Muscle of leg (tissue), 16 donors: ENCODE measurements at places on chromosomes 7 and 10. TPM values are rescaled to one million over a fixed set of nuclear protein-coding genes. Genes with fewer than 3 reads are reported as not detected.

- no peak for DNase-seq
Observed at GRCh38 chr7:155576900-155577508, 30.6 kb upstream of the CNPY1 start.

- DNase-seq: no peak
Observed at GRCh38 chr10:86601956-86602602, 52.3 kb upstream of the OPN4 start.

DNA sequence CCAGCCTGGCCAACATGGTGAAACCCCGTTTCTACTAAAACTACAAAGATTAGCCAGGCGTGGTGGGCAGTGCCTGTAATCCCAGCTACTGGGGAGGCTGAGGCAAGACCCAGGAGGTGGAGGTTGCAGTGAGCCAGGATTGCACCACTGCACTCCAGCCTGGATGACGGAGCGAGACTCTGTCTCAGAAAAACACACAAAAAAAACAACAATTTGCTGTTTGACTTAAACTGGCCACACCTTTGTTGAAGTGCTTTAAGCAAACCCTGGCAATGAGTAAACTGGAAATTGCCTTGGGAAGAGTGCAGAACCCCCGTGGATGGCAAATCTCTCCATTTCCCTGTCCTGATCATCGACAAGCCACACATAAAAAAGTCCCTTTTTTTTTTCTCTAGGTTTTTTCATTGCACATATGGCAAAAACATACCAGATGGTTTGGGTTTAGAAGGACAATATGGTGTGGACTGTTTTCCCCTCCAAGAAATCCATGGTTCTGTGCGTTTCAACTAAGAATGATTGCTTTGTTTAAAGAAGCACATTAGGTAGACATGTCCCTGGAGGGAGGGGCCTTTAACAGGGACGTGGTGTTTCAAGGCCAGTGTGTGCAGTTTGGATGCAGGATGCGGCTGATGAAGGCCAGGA is 76.9 kb downstream of the NRP1 start:
- no peak for DNase-seq

DNA sequence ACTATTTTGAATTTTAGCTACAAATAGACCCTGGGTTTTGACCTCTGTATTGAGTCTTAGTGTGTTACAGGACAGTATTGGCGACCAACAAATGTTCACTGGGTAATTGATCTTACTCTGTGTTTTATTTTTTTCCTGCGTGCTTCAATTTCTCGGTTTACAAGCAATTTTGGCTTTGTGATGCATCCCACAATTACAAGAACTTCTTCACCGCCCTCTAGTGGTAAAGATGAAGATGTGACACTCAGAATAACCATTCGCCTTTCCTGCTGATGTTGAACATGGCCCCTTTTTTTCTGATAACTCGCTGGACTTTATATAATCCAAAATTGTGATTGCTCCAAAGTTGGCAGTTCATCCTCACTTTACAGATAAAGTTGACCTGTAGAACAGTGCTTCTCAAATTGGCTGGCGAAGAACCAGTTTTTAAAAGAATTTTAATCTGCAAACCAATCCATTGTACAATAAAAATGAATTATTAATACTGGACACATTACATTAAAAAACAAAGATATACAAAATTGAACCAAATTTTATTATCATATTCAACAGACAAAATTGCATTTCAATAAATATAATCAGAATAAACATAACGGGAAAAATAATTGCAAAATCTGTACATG is 20.2 kb upstream of the SMC3 start:
- DNase-seq: peak; percentile 82

- DNase-seq: no peak
Observed at GRCh38 chr10:99520040-99520846, 12.5 kb upstream of the NKX2-3 start.

- DNase-seq: no peak
Observed at GRCh38 chr10:98193037-98193436, 58.6 kb downstream of the R3HCC1L start.

DNA sequence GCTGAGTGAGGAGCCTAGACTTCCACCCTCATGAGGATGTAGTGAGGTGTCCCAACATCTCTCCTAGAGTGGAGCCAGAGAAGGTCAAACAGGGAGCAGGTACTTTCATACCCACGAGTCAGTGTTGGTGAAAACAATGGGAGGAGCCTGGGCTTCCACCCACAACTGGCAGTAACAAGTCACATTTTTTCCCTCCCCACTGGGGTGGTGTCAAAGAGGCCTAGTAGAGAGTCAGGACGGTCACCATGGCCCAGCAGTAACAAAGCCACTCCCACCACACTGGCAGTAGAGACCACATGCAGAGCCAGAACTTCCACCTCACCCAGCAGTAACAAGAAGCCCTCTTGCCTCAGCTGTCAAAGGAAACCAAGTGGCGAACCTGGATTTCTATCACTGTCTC is 280.2 kb upstream of the IMMP2L start:
- no peak for DNase-seq

DNA sequence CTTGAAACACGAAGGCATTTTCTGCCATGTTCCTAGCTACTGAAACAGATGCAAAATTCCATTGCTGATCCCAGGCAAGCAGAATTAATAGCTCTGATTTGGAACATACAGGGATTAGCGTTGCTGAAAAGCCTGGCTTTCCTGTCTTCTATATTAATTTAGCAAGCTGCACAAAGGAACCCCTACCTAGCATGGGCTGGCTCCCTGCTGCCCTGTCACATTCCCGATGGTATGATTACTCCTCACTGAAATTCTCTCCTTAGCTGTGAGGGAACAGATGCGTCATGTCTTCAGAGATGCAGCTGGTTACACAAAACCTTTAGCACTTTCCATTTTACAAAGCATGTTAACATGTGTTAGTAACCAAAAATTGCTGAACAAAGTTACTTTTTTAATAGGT is 878.9 kb downstream of the TYW1 start:
- DNase-seq: peak; percentile 1

- DNase-seq: peak; percentile 83
Observed at GRCh38 chr7:94940241-94940640, 32.8 kb downstream of the PPP1R9A start.

Gene PHKG1
- polyA plus RNA-seq: 40.0 TPM

Gene ARMH3
- 17.0 TPM for polyA plus RNA-seq
